Fibroblast of the conjunctiva (primary cell): ENCODE measurements at places on chromosomes 6 and 20.

GRCh38 chr6:85390775-85391174 lies 59.1 kb upstream of the NT5E start:
- no peak for DNase-seq

GRCh38 chr6:14436592-14437132 lies 319.1 kb downstream of the CD83 start:
- DNase-seq: no peak

GRCh38 chr6:135779213-135779612 lies 72.3 kb upstream of the PDE7B start:
- DNase-seq: no peak

GRCh38 chr20:63333241-63333836 lies 27.8 kb downstream of the CHRNA4 start:
- no peak for DNase-seq

DNA sequence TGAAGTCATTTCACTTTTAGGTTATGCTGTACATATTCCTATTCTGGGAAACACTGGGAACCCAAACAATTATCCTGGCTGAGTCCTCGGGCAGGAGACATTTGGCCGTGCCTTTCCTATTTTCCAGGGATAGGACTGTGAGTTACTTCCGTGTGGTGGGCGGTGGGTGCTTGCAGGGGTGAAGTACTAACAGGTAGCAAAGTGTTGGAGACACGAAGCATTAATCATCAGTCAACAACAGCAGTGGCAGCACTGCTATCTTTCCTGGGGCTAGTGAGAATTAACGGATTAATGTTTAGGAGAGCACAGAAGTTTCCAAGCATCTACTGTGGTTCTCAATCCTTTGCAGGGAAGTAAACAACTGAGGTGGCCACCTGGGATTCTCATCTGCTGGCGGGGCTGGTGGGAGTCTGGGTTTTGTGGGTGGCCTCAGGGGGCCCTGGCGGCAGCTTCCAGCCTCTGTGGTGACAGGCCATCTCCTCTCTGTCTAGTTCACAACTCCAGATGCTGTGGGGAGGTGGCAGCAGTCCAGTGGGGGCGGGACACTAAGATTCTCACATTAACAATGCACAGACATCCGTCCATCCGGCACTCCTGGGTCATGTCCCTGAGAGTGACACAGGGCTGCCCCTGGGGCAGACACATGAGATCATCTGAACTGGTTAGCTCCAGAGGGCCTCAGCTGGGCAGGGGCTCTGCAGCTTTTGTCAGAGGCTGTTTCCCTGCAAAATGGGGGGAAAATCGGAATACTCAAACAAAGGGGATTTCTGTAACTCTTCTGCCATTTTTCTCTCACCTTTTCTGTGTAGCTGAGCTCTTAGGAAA lies 90.9 kb downstream of the GJA10 start:
- no peak for DNase-seq

DNA sequence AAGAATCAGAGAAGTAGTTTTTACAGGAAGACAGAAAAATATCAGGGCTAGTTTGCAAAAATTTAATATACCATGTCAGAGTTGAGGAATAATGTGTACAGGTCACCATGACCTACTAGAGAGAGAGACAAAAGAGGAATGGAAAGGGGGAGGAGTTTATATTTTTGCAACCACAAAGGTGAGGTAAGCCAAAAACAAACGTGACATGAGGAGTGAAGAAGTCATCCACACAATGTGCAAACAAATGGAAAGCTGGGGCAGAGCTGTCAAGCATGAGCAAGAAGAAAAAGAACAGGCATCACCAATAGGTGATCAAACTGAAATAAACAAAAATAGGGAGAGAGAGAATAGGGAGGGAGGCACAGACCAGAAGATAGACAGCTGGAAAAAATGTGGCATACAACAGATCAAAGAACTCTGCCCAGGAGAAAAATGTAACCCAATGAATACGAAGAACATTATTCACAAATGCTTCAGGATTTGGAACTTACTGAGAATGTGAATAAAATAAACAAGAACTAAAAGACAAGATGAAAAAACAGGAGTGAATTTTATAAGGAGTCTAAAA lies 15.5 kb downstream of the RARS2 start:
- DNase-seq: no peak

DNA sequence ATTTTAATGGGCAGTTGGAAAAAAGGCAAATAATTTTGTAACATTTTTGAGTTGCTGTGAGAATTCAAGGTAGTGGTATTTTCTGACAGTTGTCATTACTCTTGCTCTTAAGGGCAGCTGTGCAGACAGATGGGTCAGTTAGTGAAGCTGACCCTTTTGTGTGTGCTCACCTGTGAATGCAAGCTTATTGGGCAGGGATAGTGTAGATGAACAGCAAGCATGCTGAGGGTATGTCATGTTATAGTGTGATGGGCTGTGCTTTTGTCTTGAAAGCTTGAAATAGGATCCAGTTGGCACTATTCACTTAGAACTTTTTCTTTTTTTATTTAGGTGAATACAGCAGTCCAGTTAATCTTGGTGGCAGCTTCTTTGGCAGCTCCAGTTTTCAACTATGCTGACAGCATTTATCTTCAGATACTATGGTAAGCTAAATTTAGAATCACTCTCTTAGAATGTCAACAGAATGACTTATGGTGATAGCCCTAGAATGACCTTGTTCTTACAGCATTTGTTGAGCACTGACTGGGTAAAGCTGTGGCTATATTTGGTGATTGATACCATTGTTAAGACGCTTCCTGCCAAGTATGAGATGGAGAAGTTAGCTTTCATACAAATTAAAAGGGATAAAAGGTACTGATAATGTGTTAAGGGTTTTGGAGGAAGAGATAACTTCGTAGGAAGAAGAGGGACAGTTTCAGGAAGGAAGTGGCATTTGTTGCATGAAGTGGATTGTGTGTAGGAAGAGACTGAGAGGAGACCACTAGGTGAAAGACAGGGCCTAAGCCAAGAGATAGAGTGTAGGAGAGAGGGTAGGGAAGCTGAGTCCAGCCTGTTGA lies 19.5 kb downstream of the LRRN4 start:
- DNase-seq: no peak

GRCh38 chr20:43238266-43238665 lies 48.6 kb upstream of the PTPRT start:
- DNase-seq: no peak

DNA sequence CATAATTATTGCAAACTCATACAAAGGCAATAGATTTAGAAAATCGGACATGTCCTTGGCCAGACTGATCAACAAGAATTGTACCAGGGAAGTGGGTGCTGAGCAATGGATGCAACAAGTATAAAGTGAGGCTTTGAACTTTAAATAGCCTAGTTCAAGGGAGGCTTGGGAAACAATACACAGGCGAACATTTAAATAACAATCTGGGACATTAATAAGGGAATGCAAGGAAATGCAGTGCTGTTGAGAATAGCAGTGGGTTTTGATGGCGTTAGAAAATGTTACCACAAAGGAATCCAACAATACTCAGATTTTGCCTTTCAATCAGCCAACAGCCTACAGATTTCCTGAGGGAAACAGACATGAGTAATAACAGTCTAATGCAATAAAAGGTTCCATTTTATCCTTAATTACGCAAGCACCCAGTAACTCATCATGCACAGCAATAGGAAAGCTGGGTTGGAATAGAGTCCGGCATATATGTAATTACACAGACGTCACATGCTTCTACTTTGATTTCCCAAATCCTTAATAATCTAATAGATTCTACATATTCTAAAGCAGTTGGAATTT lies 134.6 kb downstream of the PHACTR1 start:
- DNase-seq: no peak

GRCh38 chr6:113092795-113093194 lies 745.7 kb downstream of the RFPL4B start:
- DNase-seq: no peak

GRCh38 chr6:79630883-79631692 lies at the start of gene SH3BGRL2:
Gene SH3BGRL2, plus strand, starts transcription at chr6:79631329. Its CDS starts 133 bp downstream, at chr6:79631462.
- peak; percentile 12 for DNase-seq

- no peak for DNase-seq
Observed at GRCh38 chr20:61841551-61841950, 224.1 kb downstream of the TAF4 start.

- peak; percentile 31 for DNase-seq
Observed at GRCh38 chr6:36724514-36725390, 27.1 kb downstream of the RAB44 start.

GRCh38 chr6:157107915-157108651 lies 215.2 kb downstream of the TMEM242 start:
- DNase-seq: peak; percentile 78

GRCh38 chr20:19995220-19995863 lies 21.8 kb upstream of the NAA20 start:
- no peak for DNase-seq

DNA sequence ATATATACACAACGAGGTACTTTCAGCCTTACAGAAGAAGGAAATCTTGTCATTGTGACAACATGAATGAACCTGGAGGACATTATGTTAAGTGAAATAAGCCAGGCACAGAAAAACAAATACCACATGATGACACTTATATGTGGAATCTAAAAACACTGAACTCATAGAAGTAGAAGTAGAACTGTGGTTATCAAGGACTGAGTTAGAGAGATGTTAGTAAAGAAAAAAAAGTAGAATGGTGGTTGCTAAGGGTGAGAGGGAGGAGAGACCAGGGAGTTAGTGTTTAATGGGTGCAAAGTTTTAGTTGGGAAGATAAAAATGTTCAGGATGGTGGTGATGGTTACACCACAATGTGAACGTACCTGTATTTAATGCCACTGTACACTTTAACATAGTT lies 4.8 kb upstream of the STX11 start:
- DNase-seq: no peak

DNA sequence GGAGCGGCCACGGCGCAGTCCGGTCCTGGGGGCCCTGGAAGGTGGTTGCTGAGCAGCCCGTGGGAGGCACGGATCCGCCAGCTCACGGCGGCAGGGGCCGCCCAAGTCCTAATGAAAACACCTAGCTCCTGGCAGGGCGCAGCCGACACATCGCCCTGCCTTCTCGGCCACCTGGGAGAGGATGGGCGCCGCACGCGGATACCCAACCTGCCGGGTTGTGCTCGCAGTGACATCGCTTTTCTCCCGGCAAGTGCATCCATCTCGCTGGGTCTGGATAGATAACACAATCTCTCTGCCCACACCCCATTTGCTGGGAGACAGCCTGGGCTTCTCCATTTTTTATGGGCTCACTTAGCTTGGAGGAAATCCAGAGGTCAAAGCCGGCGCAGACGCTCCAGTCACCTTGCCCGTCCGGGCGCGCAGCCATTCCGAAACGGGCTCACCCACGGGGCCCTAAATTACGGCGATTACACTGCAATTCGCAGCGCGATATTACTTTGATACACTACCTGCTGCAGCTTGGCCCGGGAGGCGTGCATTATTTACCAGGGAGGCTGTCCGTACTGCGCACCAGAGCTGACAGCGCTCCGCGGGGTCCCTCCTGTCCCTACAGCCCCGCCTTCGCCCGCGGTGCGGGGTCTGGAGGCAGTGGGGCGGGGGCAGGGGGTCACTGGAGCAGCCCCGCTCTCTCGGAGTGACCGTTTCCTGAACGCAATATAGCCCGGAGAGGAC lies 36.2 kb upstream of the CCDC167 start:
- no peak for DNase-seq

DNA sequence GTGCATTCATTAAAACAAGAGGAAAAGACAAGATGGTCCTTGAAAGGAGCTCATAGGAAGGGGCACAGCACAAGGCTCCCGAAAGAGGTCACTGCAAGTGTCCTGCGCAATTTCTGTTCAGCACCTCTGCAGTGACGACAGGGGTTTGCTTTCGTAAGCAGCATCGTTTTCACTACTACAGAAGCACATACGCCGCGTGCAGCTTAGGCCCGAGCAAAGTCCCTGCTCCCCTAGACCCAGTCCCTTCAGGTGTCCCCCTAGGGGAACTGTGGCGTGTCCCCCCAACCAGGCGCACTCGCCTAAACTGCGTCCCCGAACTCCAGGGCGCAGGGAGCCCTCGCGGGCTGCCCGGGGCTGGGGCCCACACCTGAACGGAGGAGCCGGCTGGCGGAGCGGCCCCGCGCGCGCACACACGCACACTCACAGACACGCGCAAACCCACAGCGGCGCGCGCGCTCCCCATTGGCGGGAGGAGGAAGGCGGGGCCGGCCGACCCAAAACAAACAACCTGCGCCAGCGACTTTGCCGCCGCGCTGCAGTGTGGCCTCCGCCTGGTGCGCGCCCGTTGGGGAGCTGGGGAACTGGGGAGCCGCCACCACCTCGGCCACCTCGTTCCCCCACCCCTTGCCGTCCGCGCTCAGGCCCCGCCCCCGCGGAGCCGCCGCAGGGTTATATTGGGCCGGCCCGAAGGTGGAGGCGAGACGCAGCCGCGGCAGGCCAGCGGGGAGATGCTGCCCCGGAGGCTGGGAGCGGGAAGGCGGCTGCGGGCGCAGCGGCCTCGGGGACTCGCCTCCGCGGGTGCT lies at the start of gene FOXQ1:
FOXQ1 (plus strand) TSS at position 699 of the 803 bp plus-strand sequence. CDS start 607 bp downstream, outside the sequence.
- no peak for DNase-seq

- no peak for DNase-seq
Observed at GRCh38 chr20:58044286-58044685, 184.2 kb downstream of the ANKRD60 start.

DNA sequence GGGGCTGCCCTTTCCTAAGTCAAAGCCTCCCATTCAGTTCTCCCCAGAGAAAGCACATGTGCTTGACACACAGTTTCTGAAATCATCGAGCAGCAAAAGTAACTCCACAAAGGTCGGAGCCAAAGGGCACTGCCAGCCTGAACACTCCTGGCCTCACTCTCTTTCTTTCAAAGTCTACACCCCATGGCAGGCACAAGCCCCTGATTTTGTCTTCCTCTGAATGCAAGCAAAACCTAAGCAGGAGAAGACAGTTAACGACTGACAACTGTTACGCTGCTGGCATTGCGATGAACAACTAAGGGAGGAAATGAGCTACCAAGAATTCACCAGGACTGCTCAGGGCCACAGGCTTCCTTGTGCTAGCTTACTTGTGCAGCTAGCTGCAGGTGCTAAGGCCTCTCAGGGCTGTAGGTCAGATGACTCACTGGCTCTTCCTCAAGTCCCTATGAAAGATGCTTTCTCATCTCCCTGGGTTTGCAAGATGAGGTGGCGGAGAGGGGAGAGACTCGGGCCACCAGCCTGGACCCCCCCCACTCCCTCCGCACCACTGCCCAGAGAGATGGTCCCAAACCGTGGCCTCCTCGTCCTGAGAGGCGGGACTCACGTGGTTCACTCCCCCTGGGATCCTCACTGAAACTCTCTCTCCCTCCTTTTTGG lies 208.2 kb downstream of the DLL1 start:
- no peak for DNase-seq

GRCh38 chr6:13920552-13920951 lies 4.2 kb upstream of the RNF182 start:
- DNase-seq: no peak

DNA sequence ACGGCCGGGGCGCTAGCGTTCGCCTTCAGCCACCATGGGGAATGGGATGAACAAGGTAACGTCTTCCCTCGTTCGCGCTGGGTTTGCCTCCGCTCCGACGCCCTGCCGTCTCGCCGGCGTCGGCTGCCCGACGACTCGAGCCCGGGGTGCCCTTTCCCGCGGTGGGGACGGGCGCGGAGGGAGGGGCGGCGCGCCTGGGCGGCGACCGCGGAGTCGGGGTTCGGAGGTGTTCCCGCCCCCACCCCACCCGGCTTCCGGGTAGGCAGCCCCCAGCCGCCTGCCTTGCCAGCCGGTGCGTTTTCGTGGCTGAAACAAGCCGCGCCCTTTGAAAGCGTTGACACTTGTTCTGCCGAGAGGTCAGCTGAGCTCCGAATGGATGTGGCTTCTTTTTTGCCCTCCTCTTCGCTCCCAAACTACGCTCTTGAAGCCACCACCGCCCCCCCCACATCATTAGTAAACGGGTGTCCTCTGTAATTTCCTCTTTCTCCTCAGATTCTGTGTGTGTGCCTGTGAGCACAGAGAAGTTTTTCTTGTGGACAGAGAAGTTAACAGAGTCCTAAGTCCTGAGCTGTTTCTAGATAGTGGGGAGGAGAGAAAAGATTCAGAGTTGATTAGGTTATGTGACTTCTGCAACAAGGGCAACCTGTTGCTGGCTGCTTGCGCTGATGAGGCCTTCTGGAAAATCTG lies 362 bp downstream of the DUSP22 start:
- no peak for DNase-seq
